ENCODE measurements at places on chromosomes 3 and 15. TPM values are rescaled to one million over a fixed set of nuclear protein-coding genes. Genes with fewer than 3 reads are reported as not detected.

GRCh38 chr15:50059883-50060282 lies 59.1 kb downstream of the ATP8B4 start:
- H3K27ac ChIP-seq = no peak overlapping the region
- H3K4me3 ChIP-seq = no peak overlapping the region
- no peaks in the 10 kb centered on the region for H3K36me3 ChIP-seq
- H3K4me1 ChIP-seq = no peaks in the 10 kb centered on the region
- no peak for DNase-seq

GRCh38 chr3:18179521-18179920 lies 245.6 kb downstream of the SATB1 start:
- no peak overlapping the region for H3K4me3 ChIP-seq
- no peak for DNase-seq
- H3K27ac ChIP-seq = no peak overlapping the region
- H3K27me3 ChIP-seq = no peaks in the 10 kb centered on the region
- H3K36me3 ChIP-seq = no peaks in the 10 kb centered on the region

DNA sequence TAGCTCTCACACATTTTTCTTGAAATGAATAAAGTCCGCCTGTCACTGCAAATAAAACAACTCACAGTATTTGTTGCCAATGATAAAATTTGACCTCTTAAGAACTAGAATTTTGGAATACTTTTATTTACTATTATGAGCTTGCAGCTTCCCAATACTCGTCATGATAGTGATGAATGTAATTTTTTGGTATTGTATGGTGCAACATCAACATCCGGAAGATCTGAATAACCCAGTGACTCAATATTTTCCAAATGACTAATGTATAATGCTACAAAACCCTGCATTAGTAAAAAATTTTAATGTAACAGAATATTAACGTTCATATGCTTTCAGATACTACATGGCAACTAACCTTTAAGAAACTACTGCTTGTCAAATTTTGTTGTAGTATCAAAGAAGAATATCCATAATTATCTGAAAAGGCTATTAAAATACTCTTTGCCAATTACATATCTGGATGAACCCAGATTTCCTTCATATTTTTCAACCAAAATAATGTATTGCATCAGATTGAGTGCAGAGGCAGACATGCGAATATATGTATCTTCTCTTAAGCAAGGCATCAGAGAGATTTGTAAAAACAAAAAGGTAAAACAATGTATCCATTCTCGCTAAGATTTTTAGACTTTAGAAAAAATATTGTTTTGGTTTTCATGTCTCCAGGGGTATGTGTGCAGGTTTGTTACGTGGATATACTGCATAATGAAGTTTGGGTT lies 95.3 kb downstream of the IGF2BP2 start:
- no peak overlapping the region for H3K27ac ChIP-seq
- DNase-seq = no peak
- no peaks in the 10 kb centered on the region for H3K36me3 ChIP-seq
- H3K27me3 ChIP-seq = no peaks in the 10 kb centered on the region
- peaks cover 90% of the 10 kb centered on the region for H3K4me1 ChIP-seq

GRCh38 chr15:31448635-31448979 lies 122.0 kb downstream of the KLF13 start:
- H3K27ac ChIP-seq = no peak overlapping the region
- H3K27me3 ChIP-seq = peaks cover 4% of the 10 kb centered on the region
- no peaks in the 10 kb centered on the region for H3K36me3 ChIP-seq
- H3K4me3 ChIP-seq = no peak overlapping the region

Gene GRIP2
- 0.08 TPM for total RNA-seq
